ENCODE measurements at places on chromosomes 5 and 9.

DNA sequence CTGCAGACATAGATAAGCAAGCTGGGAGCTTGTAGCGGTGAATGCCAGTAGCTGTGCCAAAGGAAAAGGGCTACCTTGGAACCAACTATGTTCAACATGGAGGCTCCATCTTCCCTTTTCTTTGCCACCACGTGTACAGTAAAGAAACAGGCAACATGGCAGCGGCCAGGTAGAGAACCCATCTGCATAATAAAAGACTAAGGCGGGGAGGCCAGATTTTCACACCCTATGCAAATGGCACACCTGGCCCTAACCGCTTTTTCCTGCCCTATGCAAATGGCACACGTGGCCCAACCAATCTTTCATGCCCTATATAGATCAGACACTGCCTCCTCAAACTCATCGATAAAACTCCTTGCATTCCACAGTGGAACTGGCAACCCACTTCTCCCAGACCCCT is 477.5 kb upstream of the EDIL3 start:
- DNase-seq: no peak

GRCh38 chr5:137280656-137281055 is 218.5 kb downstream of the SPOCK1 start:
- DNase-seq: no peak

GRCh38 chr5:110956280-110956912 is 115.1 kb upstream of the TSLP start:
- no peak for DNase-seq

GRCh38 chr5:167294882-167295680 is 996.4 kb upstream of the WWC1 start:
- peak; percentile 66 for DNase-seq

GRCh38 chr5:154474396-154475334 is 3.4 kb downstream of the HAND1 start:
- no peak for DNase-seq

- no peak for DNase-seq
These were observed 184.8 kb downstream of the KIAA0825 start for GRCh38 chr5:94433397-94434163.

GRCh38 chr5:72543365-72543764 is 36.2 kb upstream of the ZNF366 start:
- DNase-seq: no peak

GRCh38 chr9:28967226-28967625 is 1393.9 kb upstream of the C9orf72 start:
- no peak for DNase-seq

DNA sequence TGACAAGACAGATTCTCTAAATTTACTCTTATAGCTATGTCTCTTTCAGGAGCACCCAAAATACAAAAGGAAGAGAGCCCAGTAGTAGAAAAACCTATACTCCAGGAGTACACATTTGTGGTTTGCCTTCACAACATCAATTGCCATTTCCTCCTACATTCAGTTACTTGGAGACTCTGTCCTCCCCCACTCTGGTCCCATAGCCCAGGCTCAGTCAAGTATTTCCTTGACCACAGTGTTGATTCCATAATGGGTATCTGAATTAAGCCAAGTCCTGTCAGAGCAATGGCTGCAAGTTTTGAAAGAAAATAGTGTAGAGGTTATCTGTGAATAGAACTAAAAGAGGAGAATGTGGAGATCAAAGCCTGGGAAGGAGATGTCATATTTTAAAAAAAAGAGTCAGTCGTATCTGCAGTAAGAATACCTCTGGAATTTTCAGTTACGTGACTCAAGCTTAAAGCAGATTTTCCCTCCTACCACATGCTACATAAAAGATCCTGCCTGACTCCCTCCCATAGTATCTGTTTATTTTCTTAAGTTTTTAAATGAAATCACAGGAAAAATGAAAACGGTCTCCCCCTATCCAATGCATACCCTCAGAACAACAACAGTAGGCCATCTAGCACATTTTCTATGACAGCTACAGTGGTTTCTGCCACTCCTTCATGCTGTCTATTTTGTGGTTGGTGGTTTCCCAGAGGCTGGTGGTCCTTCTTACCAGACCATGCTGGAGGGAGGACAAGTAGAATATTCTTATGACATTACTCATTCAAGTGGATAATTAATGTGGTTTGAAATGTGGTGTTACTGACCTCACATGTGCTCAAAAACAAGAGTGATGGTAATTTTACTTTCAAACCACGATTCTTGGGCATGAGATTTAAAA is 249.7 kb upstream of the TMEM161B start:
- DNase-seq: no peak

- no peak for DNase-seq
These were observed 24.7 kb downstream of the ELL2 start for GRCh38 chr5:95936812-95937397.

DNA sequence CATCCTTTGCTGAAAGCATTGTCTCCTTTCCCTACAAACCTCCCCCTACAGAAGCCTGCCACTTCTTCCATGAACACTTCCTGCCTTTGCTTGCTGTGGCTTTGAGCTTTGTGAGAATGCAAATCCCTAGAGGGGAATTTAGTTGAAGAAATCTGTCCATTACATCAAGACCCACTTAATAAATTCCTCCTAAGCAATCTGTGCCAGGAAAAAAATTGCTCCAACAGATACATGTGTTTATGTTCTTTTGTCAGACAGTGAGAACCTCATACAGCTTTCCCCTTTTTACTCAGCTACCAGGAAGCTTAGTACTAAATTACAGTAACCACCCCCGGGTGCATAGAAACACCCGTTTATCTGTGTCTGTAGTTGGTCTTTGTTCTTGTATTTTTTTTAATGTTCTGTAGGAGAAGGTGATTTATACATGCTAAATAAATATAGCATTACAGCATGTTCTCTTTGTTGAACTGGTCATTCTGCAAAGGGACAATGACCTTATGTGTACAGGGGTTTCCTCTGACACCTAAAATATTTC is 43.9 kb downstream of the SH3TC2 start:
- DNase-seq: no peak

GRCh38 chr5:180633283-180634177 is 15.9 kb downstream of the FLT4 start:
- peak; percentile 63 for DNase-seq

DNA sequence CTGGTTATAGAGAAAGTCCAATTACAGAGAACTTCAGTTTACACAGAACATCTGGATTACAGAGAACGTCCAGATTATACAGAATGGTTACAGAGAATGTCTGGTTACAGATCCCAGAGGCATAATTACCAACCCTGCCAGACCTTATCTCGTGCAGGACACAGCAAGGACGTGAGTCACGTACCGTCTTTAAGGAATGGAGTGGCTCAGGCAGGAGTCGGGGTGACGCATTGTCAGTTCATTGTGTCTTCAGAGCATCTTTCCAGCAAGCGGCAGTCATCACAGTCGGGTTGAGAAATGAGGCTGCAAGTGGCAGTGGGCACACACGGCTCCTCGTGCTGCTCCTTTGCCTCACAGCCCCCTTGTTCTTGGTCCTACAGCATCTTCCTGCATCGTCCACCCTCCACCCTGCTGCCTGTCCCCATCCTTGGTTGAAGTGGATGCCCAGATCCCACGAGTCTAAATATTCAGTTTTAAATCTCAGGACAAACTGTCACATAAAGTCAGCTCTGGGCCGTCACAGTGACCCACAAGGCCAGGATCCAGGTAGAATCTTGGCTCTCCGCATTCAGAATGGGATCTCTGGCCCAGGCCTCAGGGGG is 30.0 kb upstream of the SLC6A19 start:
- peak; percentile 67 for DNase-seq

DNA sequence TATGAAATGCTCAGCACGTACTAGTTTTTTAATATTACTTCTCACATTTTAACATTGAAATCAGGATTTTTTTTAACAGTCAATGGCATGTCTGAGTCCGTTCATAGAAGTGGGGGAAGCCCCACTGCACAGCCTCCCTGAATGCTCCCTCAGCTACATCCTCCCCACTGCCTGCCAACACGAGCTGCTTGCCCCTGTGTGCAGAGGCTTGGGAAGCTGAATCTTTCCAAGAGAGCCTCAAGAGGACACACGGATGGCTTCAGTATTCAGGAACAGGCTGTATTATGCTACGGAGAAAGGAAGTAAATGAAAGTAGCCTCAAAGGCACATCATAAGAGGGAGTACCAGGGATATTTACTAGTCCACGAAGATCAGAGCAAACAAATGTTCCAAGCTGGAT is 248.7 kb downstream of the SPOCK1 start:
- no peak for DNase-seq

GRCh38 chr9:89496645-89497256 is 1.2 kb downstream of the SEMA4D start:
- no peak for DNase-seq

DNA sequence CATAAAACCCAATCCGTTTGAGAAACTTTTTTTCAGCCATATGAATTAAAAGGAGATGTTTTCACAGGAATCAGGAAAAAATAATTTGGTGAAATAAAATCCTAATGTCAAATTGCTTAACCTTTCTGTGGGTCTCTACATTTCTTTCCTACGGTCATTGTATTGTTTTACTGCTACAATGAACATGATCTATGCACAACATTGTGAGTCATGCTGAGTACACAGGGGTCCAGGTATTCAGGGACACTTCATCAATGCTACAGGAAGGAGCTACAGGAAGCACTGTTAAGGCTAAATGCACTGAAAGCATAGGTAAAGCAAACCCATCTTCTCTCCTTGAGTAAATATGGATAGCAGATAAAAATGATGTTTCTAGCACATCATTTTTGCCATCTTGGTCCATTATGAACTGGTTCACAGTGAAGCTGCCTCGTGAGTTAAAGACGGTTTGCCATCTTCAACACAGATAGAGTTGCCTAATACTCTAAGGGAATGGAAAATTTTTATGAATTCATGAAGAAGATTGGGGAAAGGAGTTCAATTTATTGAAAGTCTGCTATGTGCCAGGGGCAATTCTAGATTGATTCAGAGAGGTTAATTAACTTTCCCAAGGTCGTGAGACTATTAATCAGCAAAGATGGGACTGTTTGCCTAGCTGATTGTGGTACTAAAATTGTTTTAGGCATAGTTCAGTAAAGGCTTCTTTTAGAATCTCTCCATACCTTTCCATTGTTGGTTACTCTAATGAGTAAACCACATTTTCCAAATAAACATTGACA is 85.5 kb downstream of the DIRAS2 start:
- DNase-seq: no peak

- DNase-seq: peak; percentile 18
These were observed 4.4 kb upstream of the MGAT1 start for GRCh38 chr5:180807046-180807445.

DNA sequence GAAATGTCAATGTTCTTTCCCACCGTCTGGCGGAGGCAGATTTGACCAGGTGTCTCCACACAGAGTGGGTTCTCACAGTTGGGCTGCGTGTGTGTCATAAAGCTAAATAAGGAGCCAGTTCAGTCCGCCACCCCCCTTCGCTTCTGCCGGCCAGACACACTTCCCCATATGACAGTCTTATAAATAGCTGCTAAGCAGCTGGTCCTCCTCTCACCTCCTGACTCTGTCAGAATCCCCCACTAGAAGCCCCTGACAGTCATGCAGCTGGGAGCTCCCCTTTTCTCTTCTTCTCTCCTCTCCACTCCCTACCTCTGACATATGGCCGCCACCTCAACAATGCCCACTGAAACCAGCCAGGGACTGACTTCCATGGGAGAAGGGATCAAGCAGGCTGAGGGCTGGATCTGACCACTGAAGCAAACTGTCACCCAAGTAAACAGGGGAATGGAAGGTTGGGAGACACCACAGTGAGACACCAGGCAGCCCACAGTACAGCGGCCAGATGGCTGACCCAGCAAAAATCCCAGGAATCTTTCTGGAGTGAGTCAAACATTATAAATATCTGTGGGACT is 141.9 kb upstream of the EFNA5 start:
- DNase-seq: no peak

DNA sequence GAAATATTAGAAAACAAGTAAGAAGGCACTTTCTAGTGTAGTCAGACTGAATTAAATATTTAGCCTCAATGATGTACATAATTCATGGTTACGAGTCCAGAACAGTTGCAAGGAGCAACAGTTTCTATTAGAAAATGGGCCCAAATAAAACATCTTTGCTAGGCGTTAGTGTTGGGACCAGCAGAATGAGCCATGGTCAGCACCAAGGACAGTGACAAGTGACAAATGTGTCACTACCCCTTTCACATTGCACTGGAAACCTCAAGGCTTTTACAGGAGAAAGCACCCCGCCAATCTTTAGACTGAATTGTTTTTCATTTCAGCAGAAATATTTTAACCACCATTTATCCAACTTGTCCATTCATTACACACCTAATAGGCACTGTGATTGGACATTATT is 301.3 kb upstream of the ADCY2 start:
- no peak for DNase-seq

DNA sequence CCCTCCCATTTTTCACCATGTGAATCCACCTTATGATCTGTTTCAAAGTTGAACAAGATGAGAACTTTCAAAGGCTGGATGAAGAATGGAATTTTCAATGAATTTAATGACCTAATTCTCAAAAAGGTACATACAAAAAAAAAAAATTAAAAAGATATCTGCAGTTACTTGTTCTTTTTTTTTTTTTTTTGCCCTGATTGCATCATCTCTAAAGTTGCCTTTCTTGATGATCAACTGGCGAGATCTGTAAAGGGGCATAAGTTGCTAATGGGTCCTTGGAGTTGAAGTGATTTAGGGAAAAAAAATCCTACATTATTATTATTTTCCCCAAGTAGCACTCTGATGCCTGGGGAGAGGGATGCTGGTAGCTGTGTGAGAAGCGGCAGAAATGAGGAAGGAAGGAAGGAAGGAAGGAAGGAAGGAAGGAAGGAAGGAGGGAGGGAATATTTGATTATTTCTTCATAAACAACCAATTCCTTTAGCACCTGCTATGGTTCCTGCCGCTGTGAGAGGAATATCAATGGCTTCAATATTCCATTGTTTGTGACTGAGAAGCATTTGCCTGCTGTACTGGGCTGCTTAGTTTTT is 48.8 kb upstream of the CD180 start:
- DNase-seq: no peak

DNA sequence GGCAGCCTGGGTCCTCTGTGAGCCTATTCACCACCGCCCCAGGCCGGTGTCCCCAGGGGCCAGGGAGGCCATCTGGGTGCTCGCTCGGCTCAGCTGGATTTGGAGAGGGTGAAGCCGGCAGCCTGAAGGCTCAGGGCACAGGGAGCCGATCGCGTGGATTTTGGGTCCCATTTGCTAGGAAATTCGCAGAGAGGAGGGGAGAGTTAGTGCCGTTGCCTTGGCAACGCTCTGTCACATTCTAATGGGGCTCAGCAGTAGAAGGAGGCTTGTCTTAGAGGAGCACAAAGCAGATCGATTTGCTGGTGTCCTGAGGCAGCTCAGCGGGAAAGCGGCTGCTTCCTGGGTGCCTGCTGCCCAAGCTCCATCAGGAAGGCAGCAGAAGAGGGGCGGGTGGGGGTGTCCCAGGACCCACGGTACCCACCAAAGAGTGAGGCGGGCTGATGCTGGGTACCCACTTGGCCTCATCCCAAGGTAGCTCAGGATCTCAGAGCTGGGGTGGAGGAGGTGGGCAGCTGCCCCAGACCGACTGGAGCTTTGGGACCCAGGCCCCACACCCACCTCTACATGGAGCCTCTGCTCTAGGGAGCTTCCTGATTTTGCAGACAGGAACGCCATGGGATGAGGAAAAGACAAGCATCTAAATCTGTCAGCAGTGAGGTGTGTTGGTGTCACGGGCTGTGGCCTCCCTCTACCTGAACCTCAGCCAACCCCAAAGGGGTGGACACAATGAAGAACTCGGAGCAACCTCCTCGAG is 17.1 kb upstream of the OLFM1 start:
- peak; percentile 31 for DNase-seq

Measured in RWPE2 (cell line).